ENCODE measurements at places on chromosomes 1 and 21.

DNA sequence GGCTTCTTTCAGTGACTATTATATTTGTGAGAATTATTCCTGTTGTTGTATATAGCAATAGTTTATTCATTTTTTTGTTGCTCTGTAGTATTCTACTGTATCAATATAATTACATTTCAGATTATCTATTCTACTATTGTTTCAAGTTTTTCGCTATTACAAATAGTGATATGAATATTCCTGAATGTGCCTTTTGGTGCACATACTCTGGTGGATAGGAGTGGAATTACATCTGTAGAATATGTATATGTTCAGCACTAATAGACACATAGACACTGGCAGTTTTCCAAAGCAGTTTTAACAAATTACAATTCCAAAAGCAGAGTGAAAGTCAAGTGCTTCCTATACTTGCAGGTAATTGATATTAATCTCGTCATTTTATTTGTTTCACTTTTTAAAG is 696.2 kb upstream of the PRMT6 start:
- no peak for DNase-seq

- no peak for DNase-seq
Measured at GRCh38 chr1:204703268-204703664, 17.7 kb upstream of the LRRN2 start.

- no peak for DNase-seq
Measured at GRCh38 chr1:37448691-37449417, 25.5 kb upstream of the ZC3H12A start.

- no peak for DNase-seq
Measured at GRCh38 chr1:164470996-164471395, 88.0 kb upstream of the PBX1 start.

DNA sequence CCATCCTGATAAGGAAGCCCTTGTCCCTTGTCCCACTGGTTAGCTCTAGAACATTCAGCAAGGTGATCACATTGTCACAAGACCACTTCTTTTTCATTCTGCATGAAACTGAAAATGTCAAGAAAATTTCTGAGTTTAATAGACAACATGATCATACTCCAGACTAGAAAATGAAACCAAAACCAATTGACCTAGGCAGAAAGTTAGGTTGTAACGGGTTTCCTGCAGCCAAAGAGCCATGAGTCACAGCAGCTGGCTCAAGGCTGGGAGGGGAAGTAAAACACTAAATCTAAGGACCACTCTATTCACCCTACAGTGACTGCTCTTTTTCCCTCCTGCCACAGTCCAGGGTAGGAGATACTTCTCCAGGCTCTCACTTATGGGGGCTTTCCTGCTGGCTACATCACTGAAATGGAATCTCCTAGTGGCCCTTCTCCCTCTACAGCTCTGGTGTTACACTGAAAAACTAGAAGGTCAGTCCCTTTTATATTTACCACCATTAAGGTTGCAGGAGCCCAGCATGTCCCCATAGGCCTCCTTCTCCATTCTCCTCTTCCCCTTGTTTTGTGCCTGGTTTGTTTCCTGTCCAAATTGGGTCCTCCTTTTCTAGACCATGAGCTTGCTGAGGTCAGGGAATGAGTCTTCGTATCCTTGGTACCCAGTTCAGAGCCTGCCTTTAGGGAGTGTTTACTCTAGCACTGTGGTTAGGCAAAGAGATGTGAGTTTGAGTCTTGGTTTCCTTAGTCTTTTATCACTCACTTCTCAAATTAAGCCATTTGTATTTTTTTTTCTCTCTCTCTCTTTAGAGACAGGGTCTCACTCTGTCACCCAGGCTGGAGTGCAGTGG is 236.5 kb upstream of the JUN start:
- DNase-seq, result no peak

GRCh38 chr1:36007741-36008140 is 76.2 kb upstream of the TEKT2 start:
- no peak for DNase-seq

- no peak for DNase-seq
Measured at GRCh38 chr21:44434568-44434925, 20.8 kb upstream of the LRRC3 start.

GRCh38 chr1:198935306-198935921 is 296.6 kb downstream of the PTPRC start:
- peak; percentile 80 for DNase-seq

- no peak for DNase-seq
Measured at GRCh38 chr1:34918977-34919561, 10.4 kb downstream of the DLGAP3 start.

GRCh38 chr1:235910357-235911299 is 43.9 kb upstream of the LYST start:
- peak; percentile 91 for DNase-seq

- no peak for DNase-seq
Measured at GRCh38 chr1:109133815-109134214, 19.9 kb downstream of the ELAPOR1 start.

DNA sequence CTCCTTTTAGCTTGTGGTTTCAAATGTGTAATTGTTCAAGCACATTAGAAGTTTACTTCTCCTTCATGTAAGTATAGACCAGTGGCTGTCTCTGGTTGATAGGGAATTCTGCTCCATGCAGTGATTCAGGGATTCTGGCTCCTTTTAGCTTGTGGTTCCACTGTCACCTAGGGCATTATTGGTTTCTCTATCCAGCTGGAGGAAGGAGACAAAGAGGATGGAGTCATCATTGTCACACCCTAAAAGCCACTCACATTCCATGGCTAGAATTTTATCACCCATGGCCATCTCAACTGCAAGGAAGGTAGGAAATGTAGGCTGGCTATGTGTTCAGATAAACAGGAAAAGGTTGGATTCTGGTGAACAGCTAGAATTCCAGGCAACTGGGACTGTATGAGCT is 131.2 kb downstream of the URB2 start:
- DNase-seq, result no peak

- no peak for DNase-seq
Measured at GRCh38 chr1:226776066-226776465, 37.0 kb upstream of the ITPKB start.

- DNase-seq, result peak; percentile 64
Measured at GRCh38 chr1:171141688-171142415, 43.2 kb upstream of the FMO2 start.

DNA sequence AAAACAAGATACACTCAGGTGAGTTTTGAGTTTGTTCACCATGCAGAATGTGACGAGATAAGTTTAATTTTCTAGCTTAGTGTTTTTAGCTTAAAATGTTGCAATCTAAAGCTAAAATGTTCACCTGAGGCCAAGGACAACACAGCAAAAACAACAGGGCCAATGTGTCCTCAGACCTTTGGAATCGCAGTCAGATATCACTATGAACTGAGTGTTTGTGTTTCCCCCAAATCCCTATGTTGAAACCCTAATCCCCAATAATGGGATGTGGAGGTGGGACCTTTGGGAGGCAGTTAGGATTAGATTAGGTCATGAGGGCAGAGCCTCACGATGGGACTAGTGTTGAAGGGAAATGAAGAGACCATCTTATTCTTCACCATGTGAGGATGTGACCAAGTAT is 144.4 kb downstream of the GABPA start:
- DNase-seq, result no peak

GRCh38 chr1:91863498-91863897 is 22.5 kb downstream of the TGFBR3 start:
- no peak for DNase-seq

GRCh38 chr1:34597877-34598514 is 156.9 kb upstream of the GJB5 start:
- DNase-seq, result peak; percentile 12

DNA sequence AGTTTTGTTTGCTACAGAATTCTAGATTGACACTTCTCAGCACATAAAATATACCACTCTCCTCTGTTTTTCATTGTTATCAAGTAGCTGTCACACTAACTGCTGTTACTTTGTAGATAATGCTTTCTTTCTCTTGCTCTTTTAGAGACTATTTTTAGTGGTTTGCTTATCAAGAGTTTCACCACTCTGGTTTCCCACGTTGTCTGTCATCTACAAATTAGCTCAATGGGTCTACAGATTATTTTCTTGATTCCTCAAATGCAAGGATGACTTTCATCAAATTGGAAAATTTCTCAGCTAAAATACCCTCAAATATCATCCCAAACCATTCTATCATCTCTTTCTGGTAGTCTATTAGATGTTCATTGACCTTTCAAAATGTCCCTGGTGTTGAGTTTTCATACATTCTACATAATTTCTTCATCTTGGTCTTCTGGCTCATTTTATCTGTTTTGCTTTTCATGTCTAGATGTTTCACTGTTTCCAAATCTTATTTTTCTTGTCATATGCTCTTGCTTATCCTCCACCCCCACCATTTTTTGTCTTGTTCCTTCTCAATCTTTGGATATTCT is 122.5 kb downstream of the TRIM33 start:
- DNase-seq, result no peak

GRCh38 chr21:14239281-14239680 is 23.3 kb downstream of the RBM11 start:
- no peak for DNase-seq
